ENCODE measurements at places on chromosomes 12 and 14.

GRCh38 chr14:95274279-95274678 lies 45.4 kb downstream of the CLMN start:
- DNase-seq = no peak

DNA sequence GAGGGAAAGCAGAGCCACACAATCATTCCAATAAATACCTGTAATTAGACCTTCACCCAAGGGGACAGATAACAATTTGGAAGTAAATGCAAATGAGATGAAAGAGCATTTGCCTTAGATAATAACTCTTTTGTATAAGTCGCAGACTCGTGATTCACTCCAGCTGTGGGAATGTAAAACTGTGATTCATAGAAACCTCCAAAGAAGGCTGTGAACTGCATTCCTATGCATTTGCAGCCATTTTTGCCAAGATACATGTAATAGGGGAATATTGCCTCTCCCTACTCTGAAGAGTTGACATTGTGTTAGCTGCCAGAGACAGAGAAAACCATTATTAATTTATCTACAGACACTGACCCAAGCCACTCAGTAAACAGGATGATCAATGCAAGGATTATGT lies 181.9 kb upstream of the ARHGAP5 start:
- DNase-seq = no peak

DNA sequence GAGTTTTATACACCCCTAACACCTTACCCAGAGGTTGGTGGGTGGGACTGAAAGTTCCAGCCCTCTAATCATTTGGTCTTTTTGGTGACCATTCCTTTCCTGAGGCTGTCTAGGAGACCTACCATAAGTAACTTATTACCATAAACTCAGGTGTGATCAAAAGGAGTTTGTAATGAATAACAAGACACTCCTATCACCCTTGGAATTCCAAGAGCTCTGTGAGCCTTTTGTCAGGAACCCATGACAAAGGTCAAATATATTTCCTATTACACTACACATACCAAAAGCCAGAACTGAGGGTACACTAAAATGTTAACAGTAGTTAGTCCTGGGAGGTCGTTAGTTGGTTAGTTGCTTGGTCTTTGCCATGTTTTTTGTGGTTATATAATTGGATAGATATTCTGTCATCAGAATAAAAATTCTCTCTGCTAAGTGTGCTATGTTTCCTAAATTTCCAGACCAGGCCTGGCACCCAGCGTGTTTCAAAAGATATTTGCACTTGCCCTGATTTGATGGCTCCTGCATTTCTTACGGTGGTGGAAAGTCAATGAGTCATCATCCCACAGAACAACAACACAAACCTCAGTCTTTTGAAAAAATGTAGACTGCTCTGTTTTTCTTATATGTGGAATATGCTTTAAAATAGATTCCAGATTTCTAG lies 27.0 kb upstream of the AKAP5 start:
- DNase-seq = no peak

DNA sequence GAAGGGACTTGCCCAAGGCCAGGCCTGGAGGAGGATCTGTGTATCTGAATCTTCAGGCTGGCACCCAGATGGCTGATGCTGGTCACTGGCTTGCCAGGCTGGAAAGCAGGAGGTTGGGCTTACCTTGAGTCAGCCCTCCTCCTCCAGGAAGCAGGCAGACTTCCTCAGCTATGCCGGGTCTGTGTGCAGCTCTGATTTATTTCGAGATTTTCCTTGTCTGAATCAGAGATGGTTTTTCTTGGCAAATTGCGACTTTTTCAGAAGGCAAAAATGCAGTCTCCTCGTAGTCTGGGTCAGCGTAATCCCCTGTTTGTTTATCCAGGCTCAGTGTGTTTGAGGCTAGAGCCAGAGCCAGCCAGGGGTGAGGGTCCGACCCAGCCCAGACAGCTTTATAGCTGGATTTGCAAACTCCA lies 48.9 kb downstream of the SMOC1 start:
- no peak for DNase-seq

DNA sequence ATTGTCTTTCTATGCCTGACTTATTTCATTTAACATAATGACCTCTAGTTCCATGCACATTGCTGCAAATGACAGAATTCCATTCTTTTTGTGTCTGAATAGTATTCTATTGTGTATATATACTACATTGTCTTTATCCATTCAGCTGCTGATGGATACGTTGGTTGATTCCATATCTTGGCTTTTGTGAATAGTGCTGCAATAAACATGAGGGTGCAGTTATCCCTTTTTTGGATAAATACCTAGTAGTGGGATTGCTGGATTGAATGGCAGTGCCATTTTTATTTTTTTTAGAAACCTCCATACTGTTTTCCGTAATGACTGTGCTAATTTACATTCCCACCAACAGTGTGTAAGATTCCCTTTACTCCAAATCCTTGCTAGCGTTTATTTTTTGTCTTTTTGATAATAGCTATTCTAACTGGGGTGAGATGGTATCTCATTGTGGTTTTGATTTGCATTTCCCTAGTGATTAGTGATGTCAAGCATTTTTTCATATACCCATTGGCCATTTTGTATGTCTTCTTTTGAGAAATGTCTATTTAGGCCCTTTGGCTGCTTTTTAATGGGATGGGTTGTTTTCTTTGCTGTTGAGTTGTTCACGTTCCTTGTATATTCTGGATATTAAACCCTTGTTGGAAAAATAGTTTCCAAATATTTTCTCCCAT lies 2.3 kb downstream of the OAS2 start:
- DNase-seq = no peak

DNA sequence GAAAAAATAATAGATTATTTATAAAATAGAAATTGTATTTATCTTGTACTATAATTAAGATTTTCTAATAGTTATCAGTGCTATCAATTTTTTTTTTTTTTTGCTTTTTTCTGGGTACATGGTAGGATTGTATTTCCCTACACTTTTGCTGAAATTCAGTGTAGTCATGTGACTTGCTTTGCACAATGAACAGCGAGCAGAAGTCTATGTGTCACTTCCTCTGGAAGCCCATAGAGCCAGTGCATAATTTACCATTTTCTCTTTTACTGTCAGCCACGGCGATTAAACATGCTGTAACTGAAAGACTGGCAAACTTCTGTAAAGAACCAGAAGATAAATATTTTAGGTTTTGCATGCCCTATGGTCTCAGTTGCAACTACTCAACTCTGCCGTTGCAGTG lies 80.8 kb upstream of the PPP1R12A start:
- DNase-seq = no peak

DNA sequence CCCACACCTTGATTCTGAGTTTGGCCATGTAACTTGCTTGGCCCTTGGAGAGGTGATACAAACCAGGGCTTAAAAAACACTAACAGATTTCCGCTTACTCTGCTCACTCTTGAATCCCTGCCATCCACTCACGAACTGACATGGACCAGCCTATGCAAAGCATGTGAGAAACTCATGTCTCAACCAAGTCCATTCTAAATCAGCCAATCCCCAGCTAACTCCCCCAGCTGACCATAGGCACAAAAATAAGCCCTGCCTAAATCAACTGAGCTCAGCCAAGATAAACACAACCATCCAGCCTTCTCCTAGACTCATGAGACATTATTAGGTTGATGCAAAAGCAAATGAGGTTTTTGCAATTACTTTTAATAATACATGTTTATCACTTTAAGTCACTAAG lies 353.9 kb upstream of the TBX3 start:
- DNase-seq = no peak

- no peak for DNase-seq
These were observed 8.8 kb downstream of the ALDH2 start for GRCh38 chr12:111775205-111776193.

DNA sequence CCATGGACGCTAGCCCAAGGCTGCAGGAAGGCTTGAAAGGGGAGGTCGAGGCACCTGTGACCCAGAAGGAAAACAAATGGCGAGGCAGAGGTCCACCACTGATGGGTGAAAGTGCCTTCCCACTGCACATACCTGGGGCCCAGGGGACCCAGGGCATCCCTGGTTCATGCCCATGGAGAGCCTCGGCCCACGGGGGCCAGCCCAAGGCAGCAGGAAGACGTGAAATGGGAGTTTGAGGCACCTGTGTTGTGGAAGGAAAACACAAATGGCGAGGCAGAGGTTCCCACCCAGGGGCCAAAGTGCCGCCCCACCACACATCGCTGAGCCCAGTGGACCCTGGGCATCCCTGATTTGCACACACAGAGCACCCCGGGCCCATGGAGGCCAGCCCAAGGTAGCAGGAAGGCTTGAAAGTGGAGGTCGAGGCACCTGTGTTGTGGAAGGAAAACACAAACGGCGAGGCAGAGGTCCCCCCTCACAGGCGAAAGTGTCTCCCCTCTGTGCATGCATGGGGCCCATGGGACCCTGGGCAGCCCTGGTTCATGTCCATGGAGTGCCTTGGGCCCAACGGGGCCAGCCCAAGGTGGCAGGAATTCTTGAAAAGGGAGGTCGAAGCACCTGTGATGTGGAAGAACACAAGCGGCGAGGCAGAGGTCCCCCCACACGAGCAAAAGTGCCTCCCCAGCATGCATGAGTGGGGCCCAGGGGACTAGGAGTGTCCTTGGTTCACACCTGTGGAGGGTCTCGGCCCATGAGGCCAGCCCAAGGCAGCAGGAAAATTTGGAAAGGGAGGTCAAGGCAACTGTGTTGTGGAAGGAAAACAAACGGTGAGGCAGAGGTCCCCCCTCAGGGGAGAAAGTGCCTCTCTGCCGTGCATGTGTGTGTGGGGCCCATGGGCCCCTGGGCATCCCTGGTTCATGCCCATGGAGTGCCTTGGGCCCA lies 383.3 kb downstream of the ALG10 start:
- DNase-seq = no peak

GRCh38 chr14:44897041-44897844 lies 64.5 kb downstream of the KLHL28 start:
- DNase-seq = peak; percentile 91

DNA sequence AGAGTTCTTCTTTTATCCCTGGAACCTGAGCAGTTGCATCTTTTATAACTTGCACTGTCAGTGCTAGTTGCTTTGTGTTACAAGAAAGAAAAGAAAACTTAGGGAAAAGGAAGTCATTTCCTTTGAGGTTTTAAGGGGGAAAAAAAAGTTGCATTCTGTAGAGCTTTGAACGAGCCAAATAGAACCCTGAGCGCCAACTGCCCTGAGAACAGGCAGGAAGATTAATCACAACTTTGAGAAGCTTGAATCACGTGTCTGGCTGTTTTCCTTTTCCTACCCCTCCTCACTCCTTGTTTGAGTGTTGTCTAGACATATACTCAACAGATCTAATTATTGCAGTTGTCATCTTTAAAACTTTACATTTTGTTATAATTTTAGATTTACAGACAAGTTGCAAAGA lies 12.5 kb downstream of the PCNX1 start:
- no peak for DNase-seq

DNA sequence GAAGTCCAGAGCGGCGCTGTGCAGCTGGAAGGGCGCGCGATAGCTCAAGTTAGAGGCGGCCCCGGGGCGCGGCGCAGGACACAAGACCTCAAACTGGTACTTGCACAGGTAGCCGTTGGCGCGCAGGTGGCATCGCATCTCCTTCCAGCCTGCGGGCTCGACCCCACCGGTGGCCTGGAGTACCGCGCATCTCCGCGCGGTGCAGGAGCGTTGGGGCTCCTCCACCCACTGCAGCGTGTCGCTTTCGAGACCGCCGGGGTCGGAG lies 553 bp downstream of the CLEC14A start:
- DNase-seq = no peak
